T-helper 1 cell (primary cell): ENCODE measurements at places on chromosomes 1 and 21.

DNA sequence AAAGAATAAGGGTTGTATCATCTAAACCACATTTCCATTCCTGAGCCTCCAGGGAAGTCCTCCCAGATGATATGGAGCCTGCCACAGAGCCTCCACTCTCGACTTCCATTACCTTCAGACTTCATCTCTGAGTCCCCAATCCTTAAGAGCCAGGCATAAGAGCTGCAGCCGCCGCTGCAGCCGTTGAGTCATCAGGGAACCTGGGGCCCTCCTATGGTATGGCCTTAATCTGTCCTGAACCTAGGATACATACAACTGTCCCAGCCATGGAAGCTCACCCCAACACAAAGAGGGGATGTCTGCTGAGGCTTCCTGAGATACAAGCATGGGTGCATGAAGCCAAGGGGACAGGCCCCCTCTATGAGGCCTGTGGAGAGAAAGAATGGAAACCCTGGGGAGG is 16.3 kb downstream of the TAL1 start:
- DNase-seq, result no peak

DNA sequence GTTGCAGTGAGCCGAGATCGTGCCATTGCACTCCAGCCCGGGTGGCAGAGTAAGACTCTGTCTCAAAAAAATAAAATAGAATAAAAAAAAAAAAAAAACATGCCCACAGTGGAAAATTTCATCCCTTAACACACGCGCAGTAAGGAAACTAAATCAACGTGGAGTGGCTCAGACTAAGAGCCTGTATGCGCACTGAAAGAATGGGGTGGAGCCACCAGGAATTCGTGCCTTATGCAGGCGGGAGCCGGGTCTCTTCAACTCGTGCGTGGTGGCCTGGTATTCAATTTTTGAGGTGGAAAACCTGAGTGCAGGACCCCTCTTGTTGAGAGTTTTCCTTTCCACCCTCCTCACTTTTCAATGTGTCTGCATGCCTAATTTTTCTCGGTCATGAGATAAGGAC is 22.1 kb upstream of the CREG1 start:
- no peak for DNase-seq

- DNase-seq, result no peak
Measured at GRCh38 chr1:3320246-3321152, 134.0 kb upstream of the ARHGEF16 start.

DNA sequence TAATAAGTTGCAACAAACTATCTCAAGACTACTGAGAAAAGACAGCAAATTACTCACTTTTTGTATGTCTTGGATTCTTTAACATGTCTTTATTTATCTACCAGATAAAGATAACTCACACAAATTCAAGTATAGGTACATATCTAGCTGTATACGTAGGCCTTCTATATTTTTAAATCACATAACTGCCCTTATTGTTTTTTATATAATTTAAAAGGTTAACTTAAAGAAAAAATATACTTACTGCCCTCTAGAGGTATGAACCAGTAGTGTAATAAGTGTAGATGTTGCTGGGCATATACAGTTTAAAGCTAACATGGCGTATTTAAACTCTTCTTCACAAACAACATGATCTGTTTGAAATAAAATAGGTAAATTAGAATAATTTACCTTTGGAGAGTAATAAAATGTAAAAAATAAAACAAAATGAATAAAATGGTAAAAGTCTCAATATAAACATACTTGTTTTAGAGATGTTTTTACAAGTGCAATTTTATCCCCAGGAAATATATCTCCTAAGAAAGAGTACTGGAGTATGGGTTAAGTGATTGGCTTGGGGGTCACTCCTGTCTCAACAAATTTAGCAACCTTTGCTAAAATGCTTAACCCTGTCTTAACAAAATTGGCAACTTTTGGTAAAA is 235.2 kb downstream of the KCNT2 start:
- no peak for DNase-seq

- peak; percentile 78 for DNase-seq
Measured at GRCh38 chr1:226679853-226680516, 59.1 kb downstream of the ITPKB start.

- DNase-seq, result no peak
Measured at GRCh38 chr1:44571712-44572571, 102.3 kb downstream of the TMEM53 start.

DNA sequence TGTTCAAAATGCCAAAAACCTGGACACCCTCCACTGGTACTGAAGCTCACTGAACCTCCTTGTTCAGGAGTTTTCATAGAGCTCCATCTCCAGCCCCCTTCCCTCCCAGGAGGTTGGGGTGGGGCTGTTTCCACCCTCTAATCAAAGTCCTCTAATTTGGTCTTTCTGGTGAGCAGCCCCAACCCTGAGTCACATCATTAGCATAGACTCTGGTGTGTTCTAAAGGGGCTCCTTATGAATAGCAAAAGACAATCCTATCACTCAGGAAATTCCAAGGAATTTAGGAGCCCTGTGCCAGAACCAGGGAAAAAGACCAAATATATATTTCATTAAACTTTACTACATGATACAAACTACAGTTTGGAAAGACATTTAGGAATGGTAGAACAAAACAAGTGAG is 13.2 kb upstream of the UBE4B start:
- DNase-seq, result no peak

DNA sequence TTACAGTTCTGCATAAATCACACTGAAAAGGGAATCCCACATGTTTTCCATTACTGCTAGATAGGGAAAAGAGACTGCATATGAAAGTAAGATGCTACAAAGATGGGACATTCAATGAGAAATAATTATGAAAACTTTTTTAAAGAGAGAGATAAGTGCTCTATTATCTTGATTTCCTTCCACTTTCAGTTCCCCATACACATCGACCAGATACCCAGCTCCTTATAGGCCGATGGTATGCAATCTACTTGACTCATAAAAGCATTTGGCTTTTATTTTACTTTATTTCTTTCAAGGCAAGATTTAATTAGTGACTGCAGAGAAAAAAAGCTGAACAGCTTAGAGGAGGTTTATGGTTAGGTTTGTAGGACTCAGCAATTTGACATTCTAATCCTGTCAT is 13.1 kb downstream of the BRINP2 start:
- no peak for DNase-seq

DNA sequence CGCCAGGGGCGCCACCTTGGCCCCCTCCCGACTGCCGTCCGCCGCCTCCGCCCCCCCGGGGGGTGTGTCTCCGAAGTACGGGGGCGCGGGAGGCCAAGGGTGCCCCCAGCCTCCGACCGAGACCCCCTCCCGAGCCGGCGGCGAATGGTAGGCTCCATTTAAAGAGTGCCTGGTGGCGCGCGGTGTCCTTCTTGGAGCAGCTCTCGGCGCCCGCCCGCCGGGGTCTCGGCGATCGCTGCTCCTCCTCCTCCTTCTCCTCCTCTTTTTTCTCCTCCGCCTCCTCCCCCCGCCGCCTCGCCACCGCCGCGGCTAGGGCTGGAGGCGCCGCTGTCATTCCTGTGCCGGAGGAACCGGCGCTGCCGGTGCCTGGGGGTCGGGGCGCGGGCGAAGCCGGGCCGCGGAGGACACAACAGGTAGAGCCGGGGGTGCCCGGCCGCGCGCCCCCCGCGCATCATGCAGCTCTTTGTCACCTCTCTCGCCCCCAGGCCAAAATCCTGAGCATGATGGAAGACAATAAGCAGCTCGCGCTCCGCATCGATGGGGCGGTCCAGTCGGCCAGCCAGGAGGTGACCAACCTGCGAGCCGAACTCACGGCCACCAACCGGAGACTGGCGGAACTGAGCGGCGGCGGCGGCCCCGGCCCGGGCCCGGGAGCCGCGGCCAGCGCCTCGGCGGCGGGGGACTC is at the start of gene KAZN:
Gene KAZN, plus strand, starts transcription at position 188 of the 685 bp plus-strand sequence.
- DNase-seq, result no peak

GRCh38 chr1:87180682-87181081 is 148.0 kb upstream of the LMO4 start:
- DNase-seq, result no peak

DNA sequence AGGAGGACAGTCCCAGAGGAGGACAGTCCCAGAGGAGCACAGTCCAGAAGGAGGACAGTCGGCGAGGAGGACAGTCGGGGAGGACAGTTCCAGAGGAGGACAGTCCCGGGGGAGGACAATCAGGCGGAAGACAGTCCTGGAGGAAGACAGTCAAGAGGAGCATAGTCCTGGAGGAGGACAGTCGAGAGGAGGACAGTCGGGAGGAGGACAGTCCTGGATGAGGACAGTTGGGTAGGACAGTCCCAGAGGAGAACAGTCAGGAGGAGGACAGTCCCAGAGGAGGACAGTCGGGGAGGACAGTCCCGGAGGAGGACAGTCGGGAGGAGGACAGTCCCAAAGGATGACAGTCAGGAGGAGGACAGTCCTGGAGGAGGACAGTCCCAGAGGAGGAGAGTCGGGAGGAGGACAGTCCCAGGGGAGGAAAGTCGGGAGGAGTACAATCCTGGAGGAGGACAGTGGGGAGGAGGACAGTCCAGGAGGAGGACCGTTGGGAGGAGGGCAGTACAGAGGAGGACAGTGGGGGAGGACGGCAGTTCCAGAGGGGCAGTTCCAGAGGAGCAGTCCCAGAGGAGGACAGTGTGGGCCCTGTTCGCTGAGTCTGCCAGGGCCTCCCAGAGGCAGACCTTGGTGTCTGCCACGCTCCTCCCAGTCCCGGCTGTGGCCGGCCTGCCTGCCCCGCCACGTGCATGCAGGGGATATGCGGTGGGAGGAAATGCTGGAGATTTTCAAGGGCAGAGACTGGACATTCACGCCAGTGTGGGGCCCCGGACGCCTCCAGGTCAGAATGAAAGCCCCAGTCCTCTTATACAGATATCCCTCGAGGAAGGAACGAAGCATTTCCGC is 183.8 kb upstream of the ARHGEF16 start:
- DNase-seq, result no peak

DNA sequence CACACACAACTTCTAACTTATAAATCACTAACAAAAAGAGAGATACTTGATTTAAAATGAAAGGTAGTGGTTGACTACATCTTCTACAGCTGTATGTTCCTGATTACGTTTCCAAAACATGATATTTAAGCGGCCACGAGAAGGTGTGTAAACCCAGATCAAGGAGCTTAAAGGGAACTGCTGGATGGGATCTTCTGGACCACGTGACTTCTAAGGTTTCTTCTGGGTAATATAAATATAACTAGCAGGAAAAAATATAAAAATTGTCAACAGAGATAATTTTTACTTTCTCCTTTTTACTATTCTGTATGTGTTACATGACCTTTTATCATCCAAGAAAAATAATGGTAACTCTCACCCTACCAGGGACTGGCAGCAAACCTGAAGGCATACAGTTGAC is 66.2 kb downstream of the TTLL7 start:
- DNase-seq, result no peak

DNA sequence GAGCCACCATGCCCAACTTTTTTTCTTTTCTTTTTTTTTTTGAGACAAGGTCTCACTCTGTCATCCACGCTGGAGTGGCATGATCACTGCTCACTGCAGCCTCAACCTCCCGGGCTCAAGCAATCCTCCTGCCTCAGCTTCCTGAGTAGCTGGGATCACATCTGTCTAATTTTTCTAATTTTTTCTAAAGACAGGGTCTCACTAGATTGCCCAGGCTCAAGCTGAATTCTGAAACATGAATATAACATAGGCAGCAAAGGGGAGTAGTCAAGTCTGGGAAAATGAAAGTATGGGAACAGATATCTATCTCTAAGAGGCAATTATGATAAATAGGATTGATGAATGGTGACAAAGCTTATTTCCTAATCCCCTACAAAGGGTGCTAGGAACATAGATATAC is 7.3 kb upstream of the CMPK1 start:
- DNase-seq, result no peak

DNA sequence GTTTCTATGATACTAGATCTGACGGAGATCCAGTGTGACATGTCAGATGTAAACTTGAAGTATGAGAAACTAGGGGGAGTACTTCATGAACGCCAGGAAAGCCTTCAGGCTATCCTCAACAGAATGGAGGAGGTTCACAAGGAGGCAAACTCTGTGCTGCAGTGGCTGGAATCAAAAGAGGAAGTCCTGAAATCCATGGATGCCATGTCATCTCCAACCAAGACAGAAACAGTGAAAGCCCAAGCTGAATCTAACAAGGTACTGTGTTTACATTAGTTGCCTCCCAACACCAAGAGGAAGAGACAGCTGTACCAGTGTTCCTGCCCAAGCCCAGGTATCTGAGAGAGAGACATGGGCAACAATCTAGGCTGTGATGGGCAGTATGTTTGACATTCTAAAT is 112.2 kb upstream of the BMP8A start:
- DNase-seq, result no peak

- peak; percentile 87 for DNase-seq
Measured at GRCh38 chr1:97920832-97921571, at the start of gene DPYD. DPYD (minus strand) TSS chr1:97921034; CDS start chr1:97920922, 112 bp downstream.

GRCh38 chr1:59346429-59346828 is 49.5 kb downstream of the FGGY start:
- no peak for DNase-seq

DNA sequence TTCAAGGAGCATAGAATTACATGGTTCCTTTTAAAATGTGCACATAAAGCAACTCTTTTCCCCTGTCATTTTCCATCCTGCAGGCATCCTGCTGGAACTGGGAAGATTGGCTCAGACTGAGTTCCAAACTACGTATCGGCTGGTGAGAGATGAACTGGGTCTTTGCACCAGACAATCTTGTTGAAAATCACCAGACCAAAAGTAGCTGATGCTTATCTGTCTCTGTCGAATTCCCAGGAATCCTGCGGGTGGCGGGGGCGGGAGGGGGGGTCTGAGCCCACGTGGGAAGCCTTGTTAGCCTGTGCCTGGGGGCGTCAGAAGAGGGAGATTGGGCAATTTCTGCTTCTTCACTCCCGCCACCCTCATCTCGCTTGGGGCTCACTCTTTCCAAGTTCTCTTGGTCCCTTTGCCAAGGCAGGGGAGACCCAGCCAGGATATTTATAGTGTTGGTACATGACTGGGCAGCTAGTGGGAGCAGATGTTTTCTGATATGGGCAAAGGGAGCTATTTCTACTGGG is 90.1 kb upstream of the SLC25A33 start:
- DNase-seq, result no peak

- no peak for DNase-seq
Measured at GRCh38 chr1:226322986-226323385, 14.0 kb upstream of the LIN9 start.

DNA sequence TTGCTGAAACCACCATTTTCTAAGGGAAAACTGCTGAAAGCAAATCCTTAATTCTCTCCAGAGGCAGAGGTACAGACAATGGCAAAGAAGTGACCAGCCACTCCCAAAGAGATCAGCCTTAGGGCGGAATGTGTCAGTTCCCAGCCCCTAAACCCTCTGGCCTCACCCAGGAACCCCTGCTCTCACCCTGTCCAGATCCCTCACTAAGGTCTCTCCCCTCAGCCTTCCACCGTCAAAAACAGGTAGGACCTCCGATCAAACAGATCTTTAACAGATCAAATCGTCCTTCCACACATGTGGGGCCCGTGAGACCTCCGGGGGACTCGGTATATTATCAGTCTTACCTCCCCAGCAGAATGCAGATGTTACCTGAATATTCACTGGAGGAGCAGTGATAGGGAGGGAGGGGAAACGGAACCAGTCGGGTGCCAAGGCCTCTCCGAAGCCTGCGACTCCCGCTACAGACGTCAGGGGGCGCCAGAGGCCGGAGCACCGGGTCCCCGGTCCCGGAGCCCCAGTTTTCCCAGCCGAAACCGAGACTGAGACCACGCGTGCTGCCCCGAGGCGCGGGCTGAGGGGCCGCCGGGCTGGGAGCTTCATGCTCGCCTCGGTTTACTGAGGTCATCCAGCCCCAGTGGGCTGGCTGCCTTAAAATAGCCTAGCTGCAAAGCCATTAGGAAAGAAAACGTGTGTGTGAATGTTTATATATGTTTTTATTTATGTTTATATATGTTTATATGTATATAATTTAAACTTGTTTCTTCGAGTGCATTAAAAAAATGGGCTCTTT is 23.6 kb downstream of the GPA33 start:
- DNase-seq, result peak; percentile 75

GRCh38 chr1:224459966-224460365 is 25.4 kb upstream of the WDR26 start:
- DNase-seq, result no peak

GRCh38 chr1:26285366-26286063 is 5.6 kb downstream of the SH3BGRL3 start:
- no peak for DNase-seq
